NCI-H446 treated with DMSO at 0.1 percent for 48 hours (cell line): ENCODE measurements at places on chromosomes 6 and 20.

- DNase-seq = no peak
Measured at GRCh38 chr6:34237722-34238584, 1.3 kb downstream of the HMGA1 start.

DNA sequence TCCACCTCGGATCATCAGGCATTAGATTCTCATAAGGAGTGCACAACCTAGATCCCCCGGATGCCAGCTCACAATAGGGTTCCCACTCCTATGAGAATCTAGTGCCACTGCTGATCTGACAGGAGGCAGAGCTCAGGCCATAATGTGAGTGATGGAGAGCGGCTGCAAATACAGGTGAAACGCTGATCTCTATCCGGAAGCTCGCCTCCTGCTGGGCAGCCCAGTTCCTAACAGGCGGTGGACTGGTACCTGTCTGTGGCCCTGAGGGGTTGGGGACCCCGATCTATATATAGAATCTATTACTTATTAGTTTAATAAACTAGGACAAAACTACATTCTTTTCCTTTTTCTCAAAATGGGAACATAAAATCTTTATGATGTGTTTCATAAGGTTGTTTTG, 741.9 kb downstream of the RFPL4B start:
- no peak for DNase-seq

DNA sequence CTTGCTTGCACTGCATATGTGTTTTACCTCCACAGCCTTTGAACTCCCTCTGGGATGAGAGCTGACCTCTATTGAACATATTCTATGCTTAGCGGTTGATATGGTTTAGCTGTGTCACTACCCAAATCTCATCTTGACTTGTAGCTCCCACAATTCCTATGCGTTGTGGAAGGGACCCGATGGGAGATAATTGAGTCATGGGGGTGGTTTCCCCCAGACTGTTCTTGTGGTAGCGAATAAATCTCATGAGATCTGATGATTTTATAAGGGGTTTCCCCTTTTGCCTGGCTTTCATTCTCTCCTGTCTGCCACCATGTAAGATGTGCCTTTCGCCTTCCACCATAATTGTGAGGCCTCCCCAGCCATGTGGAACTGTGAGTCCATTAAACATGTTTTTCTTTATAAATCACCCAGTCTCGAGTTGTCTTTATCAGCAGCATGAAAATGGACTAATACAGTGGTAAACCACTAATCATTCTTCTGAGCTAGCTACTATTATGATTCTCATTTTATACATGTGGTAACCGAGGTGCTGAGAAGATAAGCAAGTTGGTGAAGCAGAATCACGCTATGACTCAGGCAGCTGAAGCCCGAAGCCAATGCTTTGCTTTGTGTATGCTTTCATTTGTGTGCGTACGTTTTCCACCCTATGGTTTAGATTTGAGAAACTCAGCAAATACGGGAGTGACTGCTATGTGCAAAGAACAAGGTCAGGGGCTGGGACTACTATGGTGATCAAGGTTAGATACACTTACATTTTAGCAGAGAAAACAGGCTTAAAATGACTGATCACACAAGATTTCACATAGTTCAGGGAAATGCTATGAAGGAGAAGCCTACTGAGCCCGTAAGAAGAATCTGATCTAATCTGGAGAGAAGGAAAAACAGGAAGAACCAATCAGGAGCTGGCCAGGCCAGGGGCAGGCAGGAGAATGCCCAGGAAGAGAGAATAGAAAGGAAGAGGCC, 363.5 kb downstream of the ESR1 start:
- DNase-seq = no peak

- DNase-seq = no peak
Measured at GRCh38 chr20:43794326-43794725, 67.5 kb upstream of the GTSF1L start.

- DNase-seq = no peak
Measured at GRCh38 chr6:101294676-101295075, 98.8 kb upstream of the GRIK2 start.

- no peak for DNase-seq
Measured at GRCh38 chr6:56890066-56890465, 64.8 kb upstream of the BEND6 start.

DNA sequence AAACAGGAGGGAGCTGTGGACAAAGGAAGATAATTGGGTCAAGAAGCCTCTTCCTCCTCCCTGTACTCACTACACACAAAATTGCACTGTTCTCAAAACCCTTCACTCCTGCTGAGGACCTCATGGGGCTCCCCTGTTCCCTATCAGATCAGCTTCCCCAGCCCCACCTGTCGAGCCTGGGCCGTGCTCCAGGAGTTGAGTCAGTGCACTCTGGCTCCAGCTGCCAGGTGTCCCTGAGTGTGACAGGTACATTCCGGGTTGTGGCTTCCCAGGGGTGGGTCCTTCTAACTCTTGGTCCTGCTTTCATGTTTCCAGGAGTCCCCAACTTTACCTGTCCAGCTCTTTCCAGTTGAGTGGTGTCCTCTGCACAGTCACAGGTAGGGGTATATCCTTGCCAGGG, 8.4 kb downstream of the RAB5IF start:
- no peak for DNase-seq

DNA sequence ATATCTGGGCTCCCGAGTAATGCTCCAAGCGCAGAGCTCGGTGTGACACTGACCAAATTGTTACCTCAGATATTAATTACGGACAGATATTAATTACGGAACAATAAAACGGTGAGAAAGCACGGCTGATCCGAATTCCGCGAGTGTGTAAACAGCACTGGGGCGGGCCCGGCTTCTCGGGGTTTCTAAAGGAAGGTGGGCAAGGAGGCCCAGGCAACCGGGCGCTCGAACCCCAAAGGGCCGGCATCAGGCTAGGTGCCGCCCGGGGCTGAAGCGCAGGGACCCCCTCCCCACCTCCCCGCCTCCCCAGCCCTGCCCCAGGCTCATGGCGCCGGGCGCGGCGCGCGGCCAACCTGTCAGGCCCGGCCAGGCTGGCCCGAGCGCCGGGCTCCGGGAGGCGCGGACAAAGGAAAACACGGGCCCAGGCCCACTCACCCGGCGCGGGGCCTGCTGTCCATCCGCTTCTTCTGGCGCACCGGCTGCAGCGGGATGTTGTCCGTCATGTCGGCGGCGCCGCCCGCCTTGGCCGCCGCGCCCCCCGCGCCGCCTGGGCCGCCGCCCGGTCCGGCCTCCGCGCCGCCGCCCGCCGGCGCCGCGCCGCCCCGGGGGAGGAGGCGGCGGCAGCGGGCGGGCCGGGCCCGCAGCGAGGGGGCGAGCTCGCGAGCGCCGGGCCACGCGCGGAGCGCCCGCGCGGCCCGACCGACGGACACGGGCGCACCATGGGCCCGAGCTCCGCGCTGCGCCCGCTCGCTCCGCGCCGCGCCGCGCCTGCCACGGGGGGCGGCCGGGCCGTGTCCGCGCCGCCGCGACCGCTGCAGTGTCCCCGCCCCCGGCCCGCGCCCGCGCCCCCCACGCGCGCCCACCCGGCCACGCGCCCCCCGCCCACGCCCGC, at the start of gene ATP9A:
TSS of gene ATP9A (minus strand) at position 524 of the 892 bp plus-strand sequence. CDS start at position 503, 21 bp downstream.
- no peak for DNase-seq

- no peak for DNase-seq
Measured at GRCh38 chr20:444862-445426, 17.4 kb downstream of the TBC1D20 start.

- no peak for DNase-seq
Measured at GRCh38 chr6:148423601-148424270, 81.1 kb downstream of the SASH1 start.

DNA sequence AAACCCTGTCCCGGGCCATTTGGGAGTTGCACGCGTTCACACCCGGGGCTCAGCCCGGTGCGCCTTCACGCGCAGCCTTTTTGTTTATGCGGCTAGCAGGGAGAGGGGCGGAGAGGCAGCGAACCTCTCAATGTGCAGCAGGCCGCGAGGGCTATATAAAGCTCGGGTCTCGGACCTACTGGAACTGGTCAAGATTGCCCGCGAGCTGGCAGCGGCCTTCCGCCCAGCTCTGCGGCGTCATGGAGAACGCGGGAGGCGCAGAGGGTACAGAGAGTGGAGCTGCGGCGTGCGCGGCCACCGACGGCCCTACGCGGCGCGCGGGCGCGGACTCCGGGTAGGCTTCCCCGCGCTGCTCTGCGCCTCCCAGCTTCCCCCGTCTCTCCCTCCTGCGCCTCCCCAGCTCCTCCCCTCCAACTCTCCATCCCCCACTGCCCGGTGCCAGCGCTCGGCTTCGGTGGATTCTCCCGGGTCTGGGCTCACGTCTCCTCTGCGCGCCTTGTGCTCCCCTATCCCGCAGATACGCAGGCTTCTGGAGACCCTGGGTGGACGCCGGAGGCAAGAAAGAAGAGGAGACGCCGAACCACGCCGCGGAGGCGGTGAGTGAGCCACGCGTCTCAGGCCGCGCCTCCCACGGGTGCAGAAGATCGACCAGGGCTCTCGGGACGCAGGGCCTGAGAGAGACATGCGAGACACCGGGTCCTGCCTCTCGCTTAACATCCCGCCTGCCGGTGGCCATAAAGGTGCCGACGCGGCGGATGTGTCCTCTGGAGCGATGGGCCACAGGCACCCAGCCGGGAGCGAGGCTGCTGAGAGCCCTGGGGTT, at the start of gene RIPPLY2:
TSS of gene RIPPLY2 (plus strand) at position 183 of the 823 bp plus-strand sequence. CDS start at position 240, 57 bp downstream.
- peak; percentile 58 for DNase-seq

- no peak for DNase-seq
Measured at GRCh38 chr20:14583413-14583812, 246.0 kb upstream of the FLRT3 start.

DNA sequence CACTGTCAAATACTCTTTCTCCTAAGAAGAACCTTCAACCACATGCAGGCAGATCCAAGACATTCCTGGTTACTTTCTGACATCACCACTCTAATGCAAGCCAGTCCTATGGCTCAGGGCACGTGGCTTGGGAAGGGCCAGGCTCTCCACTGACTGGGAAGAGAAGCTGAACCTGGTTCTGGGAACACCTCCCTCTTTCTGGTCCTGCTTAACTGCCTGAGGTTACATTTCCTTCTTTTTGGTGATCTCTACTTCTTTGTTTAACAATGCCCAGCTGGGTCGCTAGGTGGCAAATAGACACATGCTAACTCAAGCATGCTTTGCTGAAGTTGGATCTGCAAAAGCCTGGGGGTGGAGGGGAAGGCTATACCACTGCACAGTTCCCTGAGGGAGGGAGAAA, 249.8 kb downstream of the GMDS start:
- no peak for DNase-seq

DNA sequence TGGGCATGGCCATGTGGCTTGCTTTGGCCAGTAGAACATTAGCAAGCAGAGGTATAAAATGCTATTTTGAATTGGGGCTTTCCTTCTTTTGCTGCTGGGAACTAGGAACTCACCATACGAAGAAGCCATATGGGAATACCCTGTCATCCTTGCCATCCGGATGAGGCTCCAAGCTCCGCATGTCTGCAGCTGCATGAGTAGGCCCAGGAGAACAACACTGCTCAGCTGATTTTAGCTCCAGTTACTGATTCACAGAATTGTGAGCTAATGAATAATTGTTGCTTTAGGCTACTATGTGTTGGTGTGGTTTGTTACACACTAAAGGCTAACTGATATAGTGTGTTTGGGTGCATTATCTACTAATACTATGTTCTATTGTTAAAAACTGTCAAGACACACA, 2.7 kb upstream of the PLCB4 start:
- DNase-seq = no peak

- no peak for DNase-seq
Measured at GRCh38 chr20:62893700-62894099, 32.1 kb upstream of the TCFL5 start.

DNA sequence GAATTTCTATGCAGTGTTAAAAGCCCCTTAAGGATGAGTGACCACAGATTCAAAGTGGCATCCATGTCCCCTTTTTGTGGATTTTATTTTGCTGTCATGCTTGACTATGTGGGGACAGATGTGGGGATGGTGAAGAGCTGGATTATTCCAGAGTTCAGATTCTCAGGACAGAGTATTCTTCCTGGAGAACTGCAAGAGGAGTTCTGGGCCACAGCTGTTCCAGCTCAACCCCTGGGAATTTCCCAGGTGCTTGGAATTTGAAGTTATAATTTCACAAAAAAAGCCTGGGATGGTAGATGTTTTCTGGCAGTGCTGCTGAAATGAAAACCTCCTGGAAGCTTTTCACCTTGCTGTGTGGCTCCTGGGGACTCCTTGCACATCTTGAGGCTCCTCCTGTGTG, 671.8 kb upstream of the MARCKS start:
- DNase-seq = no peak

DNA sequence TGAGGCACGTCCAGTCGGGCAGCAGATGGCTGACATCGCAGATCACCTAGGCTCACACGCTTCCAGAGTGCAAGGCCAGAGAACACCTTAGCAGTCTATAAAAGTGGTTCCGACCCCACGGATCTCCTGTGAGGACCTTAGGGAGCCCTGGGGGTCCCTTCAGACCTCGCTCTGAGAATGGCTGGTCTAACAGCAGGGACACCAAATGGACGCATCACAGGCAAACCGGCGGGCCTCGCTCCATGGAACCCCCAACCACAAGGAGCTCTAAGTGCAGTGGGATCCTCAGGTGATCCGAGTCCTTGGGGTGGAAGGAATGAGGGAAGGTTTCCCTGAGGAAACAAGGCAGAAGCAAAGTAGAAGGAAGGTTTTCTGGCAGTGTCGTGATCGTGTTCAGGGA, 135.4 kb downstream of the SMOC2 start:
- DNase-seq = no peak

GRCh38 chr6:63663956-63664281, 28.3 kb downstream of the PHF3 start:
- no peak for DNase-seq

- no peak for DNase-seq
Measured at GRCh38 chr6:163417595-163417994, 3.1 kb downstream of the QKI start.

DNA sequence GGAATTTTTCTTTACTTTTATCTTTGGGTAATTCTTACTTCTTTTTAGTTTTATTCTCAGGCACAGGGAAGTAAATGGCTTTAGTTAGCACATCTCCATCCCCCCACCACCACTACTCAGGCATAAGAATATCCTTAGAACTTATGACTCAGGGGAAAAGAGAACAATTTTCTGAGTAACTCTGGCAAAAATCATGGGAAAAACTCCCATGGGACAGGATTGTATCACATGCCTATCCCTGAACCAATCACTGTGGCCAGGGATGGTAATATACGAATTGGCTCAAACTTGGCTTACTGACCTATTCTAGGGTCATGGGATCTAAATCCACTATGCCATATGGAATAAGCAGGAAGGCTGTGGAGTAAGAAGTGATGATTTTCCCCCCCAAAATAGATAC, 339.1 kb downstream of the BTBD3 start:
- DNase-seq = no peak

GRCh38 chr20:1322511-1323245, 6.3 kb downstream of the SDCBP2 start:
- DNase-seq = no peak

DNA sequence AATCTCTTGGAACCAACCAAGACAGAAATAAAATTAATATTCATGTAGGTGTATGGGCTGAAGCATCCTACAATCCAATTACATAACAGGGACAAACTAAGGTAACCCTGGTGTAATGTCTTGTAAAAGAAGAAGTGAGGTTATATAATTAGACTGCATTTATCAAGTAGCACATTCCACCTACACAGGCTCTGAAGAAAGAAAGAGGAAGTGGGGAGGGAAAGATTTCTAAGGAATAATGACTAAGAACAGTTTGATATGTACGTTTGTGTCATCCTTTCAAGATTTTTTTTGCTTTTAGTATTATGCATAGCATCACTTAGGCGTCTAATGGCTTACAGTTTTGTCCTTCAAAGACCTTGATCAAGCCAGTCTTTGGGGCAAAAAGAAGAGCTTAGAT, 139.7 kb downstream of the PLCB1 start:
- DNase-seq = no peak
